ENCODE measurements at places on chromosomes 1 and 21.

DNA sequence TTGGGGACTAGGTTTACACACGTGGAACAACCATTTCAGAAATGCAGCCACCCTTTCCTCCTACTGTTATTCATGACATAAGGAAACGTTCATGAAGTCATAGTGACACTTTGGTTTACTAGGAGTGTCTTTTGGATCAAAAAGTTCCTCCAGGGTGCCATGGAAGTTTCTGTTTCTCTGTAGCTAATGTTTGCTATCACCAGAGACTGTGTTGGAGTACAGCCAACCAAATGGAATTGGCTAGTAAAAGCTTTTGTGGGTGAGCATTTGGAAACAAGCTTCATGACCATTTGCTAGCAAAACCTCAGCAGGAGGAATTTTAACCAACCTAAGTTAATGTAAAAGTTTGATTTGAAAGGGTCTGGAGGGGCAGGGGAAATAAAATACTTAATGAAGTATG lies 43.9 kb upstream of the ADGRL2 start:
- no peak for DNase-seq

GRCh38 chr1:40868051-40868723 lies 6.0 kb upstream of the CITED4 start:
- no peak for DNase-seq

DNA sequence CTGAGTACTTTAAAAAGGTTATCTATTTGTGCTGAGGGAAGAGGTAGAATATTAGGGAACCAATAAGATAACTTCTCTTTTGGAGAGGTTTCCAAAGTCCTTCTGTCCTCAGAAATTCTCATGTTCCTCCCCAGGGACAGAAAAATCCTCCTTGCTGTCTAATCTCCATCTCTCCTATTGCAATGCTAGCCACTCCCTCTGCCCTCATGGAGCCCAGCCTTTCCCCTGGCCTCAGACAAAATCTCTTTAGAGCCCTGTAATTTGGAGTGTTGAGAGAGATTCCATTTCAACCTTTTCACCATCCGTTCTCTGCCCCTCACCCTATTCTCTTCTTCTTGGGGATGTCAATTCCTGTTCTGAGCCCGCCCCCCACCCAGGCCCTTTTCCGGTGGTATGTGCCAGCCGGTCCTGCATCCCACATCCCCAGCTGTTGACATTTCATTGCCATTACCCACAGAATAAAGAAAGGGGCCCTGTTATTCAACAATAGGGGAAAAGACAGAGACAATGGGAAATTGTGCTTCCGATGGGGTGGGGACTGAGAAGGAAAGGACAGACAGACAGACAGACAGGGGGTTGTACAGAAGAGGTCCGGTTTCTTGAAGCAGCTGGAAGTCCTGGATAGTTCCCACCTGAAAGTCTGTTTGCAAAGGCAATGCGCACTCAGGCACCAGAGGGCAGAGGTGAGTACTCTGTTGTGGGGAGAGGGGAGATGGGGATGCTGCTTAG lies at the start of gene HAPLN2:
Gene HAPLN2 (plus strand): TSS at position 563 of the 729 bp plus-strand sequence. CDS start 4,076 bp downstream, outside the sequence.
- no peak for DNase-seq

GRCh38 chr21:45291613-45292398 lies 4.1 kb upstream of the POFUT2 start:
- DNase-seq, result peak; percentile 21

GRCh38 chr21:18164933-18165332 lies 79.7 kb upstream of the CHODL start:
- DNase-seq, result peak; percentile 24

GRCh38 chr1:208644401-208645160 lies 400.4 kb upstream of the PLXNA2 start:
- DNase-seq, result no peak
